ENCODE measurements at places on chromosomes 6 and 20. TPM values are rescaled to one million over a fixed set of nuclear protein-coding genes. Genes with fewer than 3 reads are reported as not detected.

Gene HLA-DMA
- total RNA-seq = 9.3 TPM

Gene SIRPG
- not detected for total RNA-seq

Gene GRM4
- total RNA-seq = 34.5 TPM

Gene SEC23B
- total RNA-seq = 57.0 TPM

Gene ULBP3
- 5.6 TPM for total RNA-seq

Gene FAM184A
- 19.2 TPM for total RNA-seq

Gene PRICKLE4
- total RNA-seq = 1.5 TPM

Gene PHACTR1
- 15.5 TPM for total RNA-seq

Gene PPP1R3G
- 0.48 TPM for total RNA-seq

Gene SLC22A2
- 0.44 TPM for total RNA-seq

Gene MMP24
- total RNA-seq = 7.2 TPM

Gene CCN6
- not detected for total RNA-seq

Gene HDAC2
- total RNA-seq = 318 TPM

Gene MEI4
- total RNA-seq = 0.18 TPM

Gene ASIP
- total RNA-seq = not detected

Gene CALHM5
- 0.07 TPM for total RNA-seq

Gene MEP1A
- total RNA-seq = 0.09 TPM

Gene MOG
- total RNA-seq = 1.2 TPM

Gene ERVFRD-1
- total RNA-seq = not detected

All from WTC11 (cell line).